ENCODE measurements at places on chromosomes 5 and 9. TPM values are rescaled to one million over a fixed set of nuclear protein-coding genes. Genes with fewer than 3 reads are reported as not detected.

DNA sequence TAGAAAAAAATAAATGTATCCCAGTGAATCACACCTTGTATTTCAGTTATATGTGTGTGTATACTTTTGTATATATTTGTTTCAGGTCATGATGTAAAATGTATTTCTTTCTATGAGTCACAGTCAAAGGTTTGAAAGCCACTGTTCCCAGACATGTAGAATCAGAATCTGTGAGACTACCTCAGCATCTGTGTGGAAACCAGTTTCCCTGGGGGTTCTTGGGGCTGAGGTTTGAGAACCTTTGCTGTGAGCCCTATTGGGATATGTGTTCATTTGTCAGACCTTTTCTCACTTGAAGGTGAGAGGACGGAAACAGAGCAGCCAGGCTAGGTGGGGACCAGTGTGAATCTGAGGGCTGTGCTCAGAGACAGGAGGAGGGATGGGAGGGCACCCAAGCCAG lies 78.7 kb upstream of the SAP30L start:
- DNase-seq, result peak; percentile 8

GRCh38 chr5:57012511-57012910 lies 60.6 kb upstream of the MIER3 start:
- DNase-seq, result no peak

DNA sequence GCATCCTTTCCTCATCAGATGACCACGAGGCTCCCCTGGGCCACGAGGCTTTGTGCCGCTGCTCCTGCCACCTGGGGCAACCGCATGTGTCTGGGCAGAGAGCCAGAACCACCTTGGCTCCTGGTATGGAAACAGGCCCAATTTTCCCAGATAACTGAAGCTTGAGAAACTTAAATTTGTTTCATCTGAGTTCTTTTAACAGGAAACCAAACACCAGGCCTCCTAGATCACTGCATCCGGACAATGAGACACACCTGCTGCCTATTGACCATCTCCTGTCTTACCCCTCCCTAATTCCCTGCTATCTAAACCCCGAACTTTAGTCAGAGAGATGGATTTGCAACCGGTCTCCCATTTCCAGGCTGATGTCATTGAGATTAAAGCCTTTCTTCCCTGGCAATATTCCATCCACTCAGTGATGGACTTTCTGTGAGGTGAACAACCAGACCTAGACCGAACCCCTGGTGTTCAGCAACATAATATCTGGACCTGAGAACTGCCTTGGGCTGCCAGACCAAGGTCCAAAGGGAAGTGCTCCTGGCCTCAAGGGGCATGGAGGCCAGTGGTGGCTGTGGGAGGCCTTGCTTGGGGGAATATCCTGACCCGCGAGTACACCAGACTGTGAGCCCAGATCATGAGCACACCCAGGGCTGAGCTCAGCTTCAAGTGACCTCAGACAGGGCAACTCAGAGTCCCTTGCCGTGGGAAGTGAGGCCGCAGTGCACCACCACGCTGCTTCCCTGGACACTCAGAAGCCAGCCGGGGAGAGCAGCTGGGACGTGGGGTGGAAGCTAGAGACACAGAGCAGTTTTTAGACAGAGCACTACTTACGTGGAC lies 199.7 kb downstream of the HSPA4 start:
- DNase-seq, result no peak

DNA sequence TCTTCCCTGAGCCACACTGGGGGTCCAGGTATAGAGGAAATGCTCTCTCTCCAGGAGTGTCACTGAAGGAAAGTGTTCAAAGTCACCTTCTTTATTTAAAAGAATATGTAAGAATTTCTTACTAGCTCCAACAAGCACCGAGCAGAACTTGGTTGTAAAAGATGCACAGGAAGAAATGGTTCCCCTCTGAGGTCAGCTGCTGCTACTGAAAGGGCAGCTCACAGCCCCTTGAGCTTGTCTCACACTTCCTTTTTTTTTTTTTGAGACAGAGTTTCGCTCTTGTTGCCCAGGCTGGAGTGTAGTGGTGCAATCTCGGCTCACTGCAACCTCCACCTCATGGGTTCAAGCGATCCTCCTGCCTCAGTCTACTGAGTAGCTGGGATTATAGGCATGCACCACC lies 77.2 kb downstream of the PRRT1B start:
- DNase-seq, result no peak

DNA sequence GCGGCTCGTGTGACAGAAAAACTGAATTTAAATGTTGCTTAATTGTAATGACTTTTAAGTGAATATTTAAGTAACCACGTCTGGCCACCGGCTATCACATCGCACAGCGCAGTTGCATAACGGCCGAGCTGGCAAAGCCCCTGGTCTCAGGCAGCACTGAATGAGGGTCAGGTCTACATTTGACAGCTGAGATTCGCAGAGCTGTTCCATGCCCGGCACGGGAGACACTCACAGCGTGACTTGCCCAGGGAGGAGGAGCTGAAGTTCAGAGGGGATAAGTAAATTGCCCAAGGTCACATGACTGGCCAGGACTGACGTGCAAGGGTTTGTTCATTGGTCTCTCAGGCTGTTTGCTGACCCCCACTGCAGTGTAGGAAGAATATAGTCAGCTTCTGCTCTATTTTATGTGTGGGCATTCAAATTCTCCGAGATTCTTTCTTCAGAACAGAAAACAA lies 17.4 kb upstream of the COL5A1 start:
- DNase-seq, result no peak

The MYORG gene
- total RNA-seq, result 2.3 TPM

The TAL2 gene
- total RNA-seq, result not detected

The NPDC1 gene
- 21.0 TPM for total RNA-seq

All from activated CD4-positive, alpha-beta T cell treated with anti-CD3 and anti-CD28 coated beads for 36 hours (primary cell).